Fibroblast of skin of back (primary cell): ENCODE measurements at places on chromosomes 2 and 18.

DNA sequence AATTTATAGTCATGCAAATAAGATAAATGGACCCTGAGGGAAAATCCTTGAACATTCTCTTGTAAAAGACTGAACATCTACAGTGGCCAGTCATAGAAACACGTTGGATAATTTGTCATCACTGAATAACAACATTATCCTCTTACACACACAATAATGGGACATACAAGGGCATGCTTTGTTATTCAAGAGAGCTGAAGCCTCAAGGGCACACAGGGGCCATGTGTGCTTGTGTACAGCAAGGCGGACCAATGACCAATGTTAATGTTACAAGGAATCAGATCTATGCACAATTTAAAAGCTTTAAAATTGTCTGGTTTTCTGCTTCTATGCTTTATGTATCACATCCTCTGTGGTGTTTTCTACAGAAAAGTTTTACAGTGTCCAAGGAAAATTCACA, 23.7 kb downstream of the COL6A3 start:
- no peak for DNase-seq

GRCh38 chr2:159613651-159614285, 2.6 kb downstream of the BAZ2B start:
- DNase-seq, result peak; percentile 23

DNA sequence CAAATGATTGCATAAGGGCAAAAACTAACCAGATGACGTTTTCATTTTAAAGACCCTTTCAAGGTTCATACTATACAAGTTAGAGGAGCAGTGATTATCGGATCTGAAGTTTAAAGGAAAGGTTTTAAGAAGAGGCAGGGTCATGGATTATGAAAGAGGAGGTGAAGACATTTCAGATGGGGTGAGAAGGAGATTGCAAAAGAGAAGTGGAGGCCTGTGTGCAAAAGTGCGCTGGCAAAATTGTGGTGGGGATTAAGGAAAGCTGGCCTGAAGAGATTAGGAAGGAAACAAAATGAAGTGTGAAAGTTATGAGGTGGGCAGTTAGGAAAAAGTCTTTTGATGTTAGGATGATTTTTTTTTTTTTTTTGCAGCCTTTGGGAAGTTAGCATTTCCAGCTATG, 935.7 kb upstream of the FAM98A start:
- DNase-seq, result no peak

DNA sequence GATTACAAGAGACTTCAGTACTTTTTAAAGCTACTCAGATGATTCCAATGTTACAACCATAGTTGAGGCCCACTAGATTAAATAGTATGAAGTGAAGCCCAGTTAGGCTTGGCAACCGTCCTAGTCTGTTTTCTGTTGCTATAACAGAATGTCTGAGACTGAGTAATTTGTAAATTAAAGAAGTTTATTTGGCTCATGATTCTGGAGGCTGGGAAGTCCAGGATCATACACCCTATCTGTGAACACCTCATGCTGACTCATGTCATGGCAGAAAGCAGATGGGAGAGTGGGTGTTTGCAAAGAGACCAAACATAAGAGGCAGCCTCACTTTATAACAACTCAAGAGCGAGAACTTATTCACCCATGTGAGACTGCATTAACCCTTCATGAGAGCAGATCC, 63.1 kb downstream of the CCDC150 start:
- peak; percentile 50 for DNase-seq

- no peak for DNase-seq
These were observed 333.2 kb downstream of the SOX11 start for GRCh38 chr2:6025391-6025790.

- DNase-seq, result peak; percentile 74
These were observed 86.1 kb downstream of the MSH2 start for GRCh38 chr2:47488870-47489584.

DNA sequence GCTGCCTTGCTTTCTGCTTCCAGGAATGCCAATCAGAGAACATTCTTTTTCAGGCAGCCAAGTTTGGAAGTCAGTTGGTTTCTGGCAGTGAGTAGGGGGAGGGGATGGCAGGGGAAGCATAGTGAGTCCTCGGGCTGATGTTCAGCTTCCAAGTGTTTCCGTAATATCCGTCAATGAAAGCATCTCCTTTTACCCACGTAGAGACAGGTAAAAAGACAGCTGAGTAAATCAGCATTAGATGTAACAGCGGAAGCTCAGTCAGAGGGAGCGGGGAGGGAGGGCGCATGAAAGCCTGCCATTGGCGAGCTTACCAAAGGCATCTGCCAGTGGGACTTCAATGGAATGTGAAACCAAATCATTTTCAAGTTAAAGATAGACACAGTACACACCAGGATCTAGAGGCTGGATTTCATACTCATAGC, 117.1 kb upstream of the DTNA start:
- peak; percentile 74 for DNase-seq

DNA sequence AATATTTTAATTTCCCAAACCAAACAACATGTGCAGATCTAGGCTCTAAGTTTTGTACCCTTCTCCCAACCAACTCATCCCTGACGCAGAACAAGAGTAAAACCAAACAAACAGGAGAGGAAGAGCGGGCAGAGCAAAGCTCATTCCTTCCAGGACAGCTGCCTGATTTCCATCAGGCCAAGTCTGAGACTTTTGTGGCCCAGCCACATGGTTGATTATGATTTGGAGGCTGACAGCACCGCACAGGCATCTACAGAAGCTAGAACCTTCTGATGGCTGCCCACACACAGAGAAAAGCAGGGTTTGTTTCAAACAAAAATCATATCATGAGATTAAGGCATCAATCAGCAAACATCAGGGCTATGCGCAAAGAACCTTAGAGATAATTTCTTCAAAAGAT, 262.6 kb downstream of the TNS1 start:
- DNase-seq, result no peak

DNA sequence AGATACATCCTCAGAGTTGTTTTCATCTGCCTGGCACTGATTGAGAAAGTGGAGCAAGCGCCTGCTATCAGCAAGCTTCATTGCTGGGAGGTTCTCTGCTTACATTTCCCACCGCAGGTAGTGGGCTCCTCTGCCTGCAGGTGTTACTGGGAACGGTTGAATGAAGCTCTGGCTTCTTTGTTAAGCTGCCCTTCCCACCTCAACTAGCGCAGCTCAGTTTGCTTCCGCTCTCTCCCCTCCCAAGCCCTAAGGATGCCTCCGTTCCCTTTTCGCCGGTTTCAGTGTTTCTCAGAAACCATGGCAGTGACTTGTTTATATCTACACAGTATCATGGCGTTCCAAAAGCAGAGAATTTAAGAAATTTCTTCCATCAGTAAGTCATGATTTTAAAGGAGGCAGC, 72.2 kb upstream of the B3GNT7 start:
- DNase-seq, result no peak

DNA sequence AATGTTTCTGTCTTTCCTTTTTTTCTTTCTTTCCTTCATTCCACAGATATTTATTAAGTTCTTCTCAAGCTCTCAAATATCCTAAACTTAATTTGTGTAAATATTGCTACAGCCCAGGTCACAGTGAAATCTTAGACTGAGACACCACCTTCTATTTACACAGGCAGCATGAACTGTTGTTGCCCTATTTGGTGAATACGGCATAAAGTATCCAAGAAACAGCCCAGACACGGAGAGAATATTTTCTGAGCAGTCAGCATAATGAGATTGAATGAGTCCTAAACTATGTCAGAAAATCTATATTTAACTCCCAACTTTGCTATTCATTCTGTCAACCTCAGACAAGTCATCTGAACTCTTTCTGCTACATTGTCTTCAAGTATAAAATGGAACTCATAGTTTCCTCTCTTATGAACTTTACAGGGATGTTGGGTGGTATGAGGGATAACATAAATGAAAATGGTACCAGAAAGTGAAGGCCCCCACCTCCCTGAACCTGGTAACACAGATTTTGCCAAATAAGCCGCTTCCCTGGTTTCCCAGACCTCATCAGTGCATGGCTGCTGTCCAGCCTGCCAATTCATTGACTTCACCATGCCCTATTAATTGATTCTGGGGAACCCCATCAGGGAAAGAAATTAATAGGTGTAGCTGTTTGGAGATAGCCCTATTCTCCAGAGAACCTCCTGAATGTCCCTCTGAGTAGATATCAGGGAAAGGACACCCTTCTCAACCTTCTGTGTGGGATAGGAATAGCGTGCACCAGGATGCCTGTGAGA, 235.9 kb downstream of the SETBP1 start:
- peak; percentile 44 for DNase-seq

DNA sequence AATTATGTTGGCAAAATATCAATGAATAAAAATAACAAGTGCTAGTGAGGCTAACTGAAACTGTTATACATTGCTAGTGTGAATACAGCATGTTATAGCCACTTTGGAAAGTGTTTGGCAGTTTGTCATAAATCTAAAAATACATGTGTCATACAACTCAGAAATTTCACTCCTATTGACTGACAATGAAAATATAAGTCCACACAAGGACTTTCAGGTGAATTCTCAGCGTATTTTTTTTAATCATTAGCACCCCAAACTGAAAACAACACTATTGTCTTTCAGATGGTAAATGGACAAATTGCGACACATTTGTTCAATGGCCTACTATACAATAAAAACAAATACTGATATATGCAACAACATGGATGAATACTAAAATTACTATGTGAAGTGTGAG, 884.8 kb downstream of the TRIB2 start:
- DNase-seq, result no peak

DNA sequence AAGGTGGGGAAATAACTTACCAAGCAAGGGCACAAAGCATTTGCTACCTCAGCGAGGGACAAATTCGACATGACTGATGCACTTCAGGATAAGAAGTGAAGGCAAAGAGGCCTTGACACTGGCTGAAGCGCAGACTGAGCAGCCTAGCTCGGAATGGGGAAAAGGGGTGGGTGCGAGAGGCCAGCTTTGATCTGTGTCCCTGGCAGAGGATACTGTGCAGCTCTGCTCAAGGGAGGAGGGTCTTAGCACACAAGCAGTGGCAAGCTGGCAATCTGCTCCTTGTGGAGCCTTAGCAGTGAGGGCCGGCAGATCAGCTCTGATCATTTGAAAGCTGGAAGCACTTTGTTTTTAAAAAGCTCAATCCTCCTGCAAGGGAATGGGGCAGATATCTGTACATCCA, 222.3 kb downstream of the ZBTB7C start:
- DNase-seq, result no peak

DNA sequence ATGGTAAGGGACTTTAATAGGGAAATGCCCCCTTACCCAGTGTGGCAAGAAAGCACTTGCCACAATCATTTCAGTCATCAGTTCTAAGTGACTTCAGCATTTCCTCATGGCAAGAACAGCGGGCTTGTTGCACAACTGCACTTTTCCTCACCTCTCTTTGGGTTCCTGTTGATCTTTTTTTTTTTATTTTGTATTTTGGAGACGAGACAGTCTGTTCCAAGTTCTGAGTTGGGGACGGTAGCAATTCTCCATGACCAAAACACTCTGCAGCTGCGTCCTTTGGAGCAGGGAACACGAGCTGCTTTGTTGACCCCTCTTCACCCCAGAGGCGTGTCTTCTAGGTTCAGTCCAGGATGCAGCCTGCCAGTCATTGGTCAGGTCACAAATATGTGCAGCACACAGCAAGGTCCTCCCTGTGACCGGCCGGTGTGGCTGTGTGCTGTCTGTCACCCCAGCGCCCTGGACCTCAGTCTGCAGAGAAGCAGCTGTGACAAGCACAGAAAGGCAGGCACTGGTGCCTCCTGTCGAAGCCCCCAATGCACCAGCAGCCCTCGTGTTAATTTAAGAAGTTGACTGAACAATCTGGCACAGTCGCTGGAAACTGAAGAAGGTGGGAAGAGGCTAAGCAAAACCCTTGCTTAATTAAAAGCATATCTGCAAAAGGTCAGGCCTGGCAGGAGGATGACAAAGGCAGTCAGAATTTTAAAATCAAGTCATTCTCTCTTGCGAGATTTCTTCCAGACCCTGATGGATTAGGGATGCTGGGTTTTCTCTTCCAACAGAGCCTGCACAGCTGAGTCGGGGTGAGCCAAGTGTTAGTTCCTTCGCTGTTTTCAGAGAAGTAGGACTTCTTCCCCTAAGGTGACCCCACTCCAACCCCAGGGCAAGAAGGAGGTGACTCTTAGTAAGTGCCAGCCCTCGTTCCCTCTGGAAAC, 96.7 kb upstream of the COPS8 start:
- DNase-seq, result no peak

DNA sequence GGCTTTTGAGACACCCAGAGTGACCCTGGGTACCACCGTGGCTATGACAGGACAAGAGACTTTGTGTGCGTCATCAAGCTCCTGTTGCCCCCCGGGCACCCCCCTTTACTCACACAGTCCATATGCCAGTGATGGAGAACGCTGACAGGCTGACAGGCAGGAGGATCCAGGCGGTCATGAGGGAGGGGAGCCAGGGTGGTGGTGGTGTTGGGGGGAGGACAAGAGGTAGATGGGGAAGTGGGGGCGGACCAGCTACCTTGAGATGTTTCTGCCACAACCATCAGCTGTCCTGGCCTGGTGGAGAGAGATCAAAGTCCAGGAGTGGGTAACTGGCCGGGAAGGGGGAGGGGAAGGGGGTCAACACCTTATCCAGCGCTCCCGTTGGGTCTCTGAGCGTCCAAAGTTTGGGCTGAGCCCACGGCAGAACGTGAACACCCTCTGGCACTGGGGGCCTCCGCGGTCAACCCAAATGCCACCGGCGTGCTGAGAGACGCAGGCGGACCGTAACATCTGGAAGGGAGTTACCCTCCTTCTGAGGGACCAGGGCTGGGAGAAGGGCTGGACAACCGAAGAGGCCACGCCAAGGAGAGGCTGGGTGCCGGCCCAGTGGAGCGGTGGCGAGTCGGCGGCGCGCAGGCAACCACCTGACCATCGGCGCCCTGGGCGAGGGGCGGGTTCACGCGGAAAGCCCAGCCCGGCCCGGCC, 575 bp downstream of the TMEM150A start:
- peak; percentile 26 for DNase-seq

DNA sequence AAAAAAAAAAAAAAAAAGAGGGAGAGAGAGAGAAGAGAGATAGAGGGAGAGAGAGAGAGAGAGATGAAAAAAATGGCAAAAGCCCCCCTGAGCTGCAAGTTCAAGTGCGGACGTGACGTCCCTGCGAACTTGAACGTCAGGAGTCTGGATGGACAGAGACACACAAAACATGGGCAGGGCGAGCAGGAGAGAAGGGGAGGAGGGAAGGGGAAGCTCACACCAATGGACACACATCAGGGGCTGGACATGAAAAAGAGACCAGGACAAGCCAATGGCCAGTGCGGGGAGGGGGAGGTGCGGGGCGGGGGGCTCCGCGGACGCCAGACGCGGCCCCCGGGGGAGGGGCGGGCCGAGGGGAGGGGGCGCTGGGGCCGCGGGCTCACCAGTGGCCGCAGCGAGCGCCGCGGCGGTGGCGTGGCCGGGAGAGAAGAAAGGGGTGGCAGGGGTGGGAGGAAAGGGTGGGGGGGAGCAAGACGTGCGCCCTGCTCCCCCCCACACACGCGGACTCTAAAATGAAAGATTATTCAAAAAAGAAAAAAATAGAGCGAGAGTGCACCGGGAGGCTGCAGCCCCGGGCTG, at the start of gene BCL11A:
Gene BCL11A (minus strand): TSS at position 160 of the 579 bp plus-strand sequence. CDS start 384 bp downstream, outside the sequence.
- DNase-seq, result peak; percentile 97

DNA sequence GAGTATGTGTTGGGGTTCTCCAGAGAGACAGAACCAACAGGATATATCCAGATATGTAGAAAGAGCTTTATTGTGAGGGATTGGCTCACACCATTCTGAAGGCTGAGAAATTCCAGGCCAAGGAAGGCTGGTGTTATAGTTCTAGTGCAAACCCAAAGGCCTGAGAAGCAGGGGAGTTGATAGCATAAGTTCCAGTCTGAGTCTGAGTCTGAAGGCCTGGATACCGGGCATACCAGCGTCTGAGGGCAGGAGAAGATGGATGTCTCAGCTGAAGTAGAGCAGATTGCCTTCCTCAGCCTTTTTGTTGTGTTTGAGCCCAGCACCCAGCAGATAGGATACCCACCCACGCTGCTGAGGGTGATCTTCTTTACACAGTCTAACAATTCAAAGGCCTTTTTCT, 211.7 kb upstream of the RASGRP3 start:
- DNase-seq, result peak; percentile 27
